ENCODE measurements at places on chromosomes 16 and 17. TPM values are rescaled to one million over a fixed set of nuclear protein-coding genes. Genes with fewer than 3 reads are reported as not detected.

DNA sequence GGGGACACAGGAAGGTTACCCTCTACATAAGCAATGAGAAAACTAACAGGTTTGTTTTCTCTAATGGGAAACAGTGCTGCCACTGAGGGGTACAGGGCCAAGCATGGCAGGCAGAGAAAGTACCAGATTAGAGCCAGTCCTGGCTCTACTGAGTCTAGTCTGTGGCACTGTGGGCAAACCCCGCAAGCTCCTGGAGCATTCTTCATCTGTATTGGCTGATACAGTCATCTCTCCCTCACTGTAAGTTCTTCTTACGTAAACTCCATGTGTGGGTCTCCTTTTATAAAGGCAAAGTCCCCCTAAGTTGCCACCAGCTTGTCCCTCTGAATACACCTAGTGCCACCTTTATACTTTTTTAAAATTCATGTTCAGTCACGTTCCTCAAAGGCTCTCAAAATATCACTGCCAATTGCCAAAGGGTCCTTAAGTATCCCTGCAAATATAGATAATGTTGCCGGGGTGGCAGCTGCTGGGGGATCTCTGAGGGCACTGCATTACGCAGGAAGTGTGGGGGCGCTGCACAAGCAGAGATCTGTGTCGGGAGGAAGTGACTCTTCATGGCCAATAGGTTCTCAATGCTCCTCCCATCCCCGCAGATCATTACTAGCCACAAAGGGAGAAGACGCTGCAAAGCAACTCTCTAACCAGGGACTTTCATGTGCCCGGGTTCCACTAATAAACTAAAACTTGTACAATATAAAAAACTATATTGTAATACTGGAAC lies 18.8 kb downstream of the XPO6 start:
- peak overlapping the region; percentile 78 for H3K27ac ChIP-seq
- peak overlapping the region; percentile 39 for H3K4me3 ChIP-seq
- H3K4me1 ChIP-seq = peaks cover 62% of the 10 kb centered on the region
- H3K27me3 ChIP-seq = no peaks in the 10 kb centered on the region

The TLCD3B gene
- total RNA-seq = not detected

The TNP2 gene
- total RNA-seq = not detected

The ADAD2 gene
- not detected for total RNA-seq

The DBNDD1 gene
- total RNA-seq = 3.1 TPM

Measured in GM23248 (cell line).